GM20000 (cell line): ENCODE measurements at places on chromosomes 2 and 18.
A peak's percentile ranks its signal among the peaks of the same experiment; 100 is the strongest.

DNA sequence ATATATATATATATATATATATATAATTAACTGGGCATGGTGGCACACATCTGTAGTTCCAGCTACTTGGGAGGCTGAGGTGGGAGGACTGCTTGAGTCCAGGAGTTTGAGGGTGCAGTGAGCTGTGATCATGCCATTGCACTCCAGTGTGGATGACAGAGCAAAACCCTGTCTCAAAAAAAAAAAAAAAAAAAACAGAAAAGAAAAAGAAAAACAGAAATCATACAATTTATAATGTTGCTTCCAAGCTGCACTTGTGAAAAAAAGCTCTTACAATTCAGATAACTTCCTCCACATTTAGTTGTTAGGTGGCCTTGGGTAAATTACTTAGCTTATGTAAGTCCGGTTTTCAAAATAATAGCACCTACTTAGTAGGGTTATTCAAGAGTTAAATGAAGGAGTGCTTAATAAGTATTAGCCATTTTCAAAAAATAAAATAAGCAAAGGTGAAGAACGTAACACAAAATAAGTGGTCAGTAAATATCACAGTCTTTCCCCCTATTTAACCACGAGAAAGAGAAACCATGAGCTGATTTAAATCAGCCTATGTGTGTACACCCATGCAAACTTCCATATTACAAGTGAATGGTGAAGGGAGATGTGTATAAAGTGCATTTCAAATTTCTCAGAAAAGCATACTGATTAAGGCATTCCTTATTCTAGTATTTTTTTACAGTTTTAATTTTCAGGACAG, 2.3 kb downstream of the WIPF1 start:
- no peak for DNase-seq

DNA sequence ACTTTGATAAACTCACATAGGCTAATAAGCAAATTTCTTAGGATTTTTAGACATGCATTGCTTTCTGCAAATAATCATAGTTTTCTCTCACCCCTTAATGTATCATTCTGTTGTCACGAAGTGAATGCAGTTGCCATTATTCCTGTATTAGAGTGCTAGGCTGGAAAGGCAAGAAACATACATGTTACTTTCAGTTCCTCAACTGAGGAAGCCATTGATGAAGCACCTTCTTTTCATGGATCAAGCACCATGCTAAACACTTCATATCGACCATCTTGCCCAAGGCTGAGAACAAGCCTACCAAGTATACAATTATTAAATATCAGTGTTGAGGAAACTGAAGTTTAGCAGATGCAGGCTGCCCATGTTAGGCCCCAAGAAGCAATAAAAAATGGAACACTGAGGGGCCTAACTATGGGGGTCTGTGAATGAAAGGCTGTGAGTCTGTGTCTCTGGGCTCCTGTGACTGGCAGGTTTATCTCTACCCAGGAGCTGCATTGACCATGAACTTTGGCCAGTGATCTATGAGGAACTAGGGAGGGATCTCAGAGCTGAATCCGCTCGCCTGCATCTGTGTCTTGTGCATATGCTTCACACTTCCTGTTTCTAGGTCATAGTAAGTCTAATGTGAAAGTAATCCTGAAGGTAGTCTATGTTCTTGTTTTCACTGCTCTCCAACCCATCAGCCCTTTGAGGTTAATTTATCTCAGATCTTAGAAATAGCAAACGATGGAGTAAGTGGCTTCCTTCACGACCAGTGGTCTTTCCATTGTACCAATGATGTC, 16.0 kb upstream of the TSPYL6 start:
- peak; percentile 49 for DNase-seq

- no peak for DNase-seq
Measured at GRCh38 chr2:67453310-67453709, 56.2 kb downstream of the ETAA1 start.

GRCh38 chr2:174552880-174553279, 44.7 kb downstream of the WIPF1 start:
- DNase-seq, result no peak

DNA sequence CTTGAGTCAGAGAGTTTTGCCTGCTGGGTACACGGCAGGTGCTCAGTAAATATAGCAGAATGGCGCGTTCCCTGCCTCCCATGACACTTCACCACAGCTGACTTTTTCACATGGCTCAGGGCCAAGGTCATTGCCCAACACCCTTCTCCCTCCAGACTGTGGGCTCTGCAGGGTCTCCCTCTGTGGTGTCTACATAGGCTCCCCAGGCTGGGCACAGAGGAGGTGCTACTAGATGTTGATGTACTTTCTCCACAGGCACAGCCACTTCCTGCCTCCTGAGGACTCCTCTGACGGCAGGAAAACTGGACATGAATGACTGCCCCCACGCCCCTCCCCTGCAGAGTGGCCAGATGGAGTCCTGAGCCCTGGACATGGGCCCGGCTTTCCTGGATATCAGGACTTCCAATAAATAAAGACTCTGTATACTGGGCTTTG, 4.2 kb downstream of the CHCHD5 start:
- no peak for DNase-seq

DNA sequence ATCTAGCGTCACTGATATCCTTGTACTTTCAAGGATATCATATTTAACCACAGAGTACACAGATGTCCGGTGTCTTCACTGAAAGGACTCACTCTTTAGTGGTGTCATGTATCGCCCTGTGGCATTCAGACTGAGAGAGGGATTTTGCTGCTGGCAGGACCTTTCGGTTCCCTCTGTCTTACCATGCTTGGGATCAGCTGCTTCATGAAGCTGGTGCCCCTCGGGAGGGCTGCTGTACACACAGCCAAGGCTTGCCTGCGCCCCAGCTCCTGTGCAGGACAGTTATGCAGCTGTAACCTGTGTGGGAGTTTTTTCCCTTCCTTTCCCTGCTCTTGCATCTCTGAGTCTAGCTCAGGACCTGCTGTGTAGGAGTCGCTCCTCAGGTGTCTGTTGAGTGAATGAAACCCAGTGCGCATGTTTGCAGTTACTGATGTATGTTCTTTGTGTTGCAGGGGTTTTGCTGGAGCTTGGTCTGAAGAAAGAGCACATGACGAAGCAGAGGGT, 64.4 kb downstream of the GREB1 start:
- DNase-seq, result no peak

DNA sequence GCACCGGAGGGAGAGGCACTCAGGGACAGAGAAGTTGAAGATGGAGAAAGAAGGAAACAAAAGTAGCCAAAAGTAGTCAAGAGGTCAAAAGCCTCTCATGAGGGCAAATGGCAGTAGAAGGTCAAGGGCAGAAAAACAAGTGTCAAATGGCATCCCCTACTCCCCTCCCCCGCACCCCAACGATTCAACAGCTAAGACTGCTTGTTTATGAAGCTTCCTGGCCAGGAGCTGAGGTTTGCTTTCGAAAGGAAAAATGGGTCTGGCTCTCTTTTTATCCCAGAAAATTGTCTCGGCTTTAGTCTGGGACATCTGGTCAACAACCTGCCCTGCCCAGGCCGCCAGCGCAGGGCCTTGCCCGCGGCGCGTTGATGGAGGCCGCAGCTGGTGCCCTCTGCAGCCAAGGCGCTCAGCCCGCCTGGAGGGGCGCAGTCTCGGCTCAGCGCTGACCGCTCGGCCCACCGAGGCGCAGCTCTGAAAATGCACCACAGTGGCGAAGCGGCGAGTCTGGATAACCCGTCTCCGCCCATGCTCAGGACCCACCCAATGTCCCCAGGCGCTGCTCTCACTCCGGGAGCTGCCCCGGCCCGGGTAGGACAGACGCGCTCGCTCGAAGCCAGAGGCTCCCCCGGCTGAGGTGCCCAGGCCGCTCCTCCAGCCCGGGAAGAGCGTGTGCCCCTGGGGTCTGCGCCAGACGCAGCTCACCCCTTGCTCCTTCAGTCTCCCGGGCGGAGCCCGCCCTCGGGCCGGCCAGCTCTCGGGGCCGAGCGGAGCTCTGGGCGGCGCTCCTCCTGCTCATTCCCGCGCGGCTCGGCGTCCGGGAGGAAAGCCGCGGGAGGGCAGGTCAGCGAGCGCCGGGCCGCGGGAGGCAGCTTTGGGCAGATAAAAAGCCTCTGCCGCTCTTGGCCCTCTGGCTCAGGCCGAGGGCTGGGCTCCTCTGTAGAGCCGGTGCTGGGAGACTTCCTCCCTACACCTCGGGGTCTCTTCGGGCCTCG, 1.8 kb upstream of the TBR1 start:
- peak; percentile 56 for DNase-seq

GRCh38 chr18:36638224-36638623, 190.6 kb downstream of the TPGS2 start:
- DNase-seq, result peak; percentile 72

DNA sequence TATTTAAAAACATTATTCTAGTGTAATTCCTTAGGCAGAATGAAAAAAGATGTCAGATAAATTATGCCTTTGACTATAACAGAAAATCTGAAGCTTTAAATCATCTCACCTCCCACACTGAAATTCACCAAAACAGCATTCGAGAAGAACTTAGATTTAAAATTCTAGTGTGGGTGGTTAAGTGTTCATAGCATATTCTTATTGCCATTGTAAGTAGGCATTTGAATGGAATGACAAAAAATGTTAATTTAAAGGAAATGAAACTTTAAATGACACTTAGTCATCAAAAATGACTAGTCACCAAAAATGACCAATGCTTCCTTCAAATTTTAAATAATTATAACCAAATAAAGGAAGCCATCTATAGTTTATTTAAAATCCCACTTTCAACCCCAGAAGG, 7.0 kb upstream of the ZNF407 start:
- no peak for DNase-seq

GRCh38 chr2:36530178-36530982, 67.6 kb downstream of the FEZ2 start:
- DNase-seq, result peak; percentile 54

DNA sequence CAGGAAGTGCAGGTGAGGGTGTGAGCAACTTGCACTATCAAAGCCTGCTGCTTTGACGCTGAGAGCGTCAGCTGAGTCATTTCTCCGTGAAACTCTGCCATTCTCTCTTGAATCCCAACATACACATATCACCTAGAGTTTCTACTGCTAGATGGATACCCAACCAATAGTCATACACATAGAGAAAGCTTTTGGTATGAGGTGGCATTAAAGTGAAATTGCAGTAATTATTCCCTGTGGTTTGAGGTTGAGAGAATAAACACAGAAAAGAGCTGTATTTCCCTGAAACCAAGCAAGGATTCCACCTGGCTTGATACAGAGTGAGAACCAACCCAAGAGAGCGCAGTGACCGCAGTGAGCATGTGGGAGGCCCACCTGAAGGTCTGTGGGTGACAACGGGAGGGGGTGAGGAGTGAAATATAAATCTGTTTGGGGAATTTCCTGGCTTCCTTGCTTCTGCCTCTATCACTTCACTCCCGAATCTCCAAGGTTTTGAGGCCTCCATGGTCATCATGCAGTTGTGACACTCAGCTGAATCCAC, 28.8 kb upstream of the TMEM18 start:
- peak; percentile 37 for DNase-seq

DNA sequence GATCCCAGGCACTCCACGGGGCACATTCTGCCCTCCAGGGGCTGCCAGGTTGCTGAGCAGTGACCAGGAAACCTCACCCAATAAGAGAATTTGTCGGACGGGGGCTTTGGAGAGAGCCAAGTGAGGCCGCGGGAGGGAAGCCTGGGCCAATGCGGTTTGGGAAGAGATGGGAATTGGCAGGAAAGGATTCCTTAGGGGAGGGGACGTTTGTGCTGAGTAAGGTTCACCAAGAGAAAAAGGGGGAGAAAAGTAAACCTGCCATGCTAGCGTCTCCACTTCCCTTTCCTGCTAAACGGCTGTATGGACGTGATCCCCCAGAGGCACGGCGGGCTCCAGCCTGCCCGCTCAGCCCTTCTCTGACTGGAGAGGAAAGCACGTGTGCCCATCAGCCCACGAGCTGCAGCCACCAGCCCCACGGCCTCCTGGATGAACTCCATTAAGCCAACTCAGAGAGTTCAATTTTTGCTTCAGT, 194.4 kb upstream of the ID2 start:
- DNase-seq, result no peak

GRCh38 chr2:11234309-11234708, 79.0 kb downstream of the SLC66A3 start:
- DNase-seq, result no peak

GRCh38 chr2:221216636-221217035, 355.5 kb downstream of the EPHA4 start:
- DNase-seq, result no peak

GRCh38 chr2:48397846-48398245, 132.1 kb upstream of the STON1 start:
- no peak for DNase-seq

DNA sequence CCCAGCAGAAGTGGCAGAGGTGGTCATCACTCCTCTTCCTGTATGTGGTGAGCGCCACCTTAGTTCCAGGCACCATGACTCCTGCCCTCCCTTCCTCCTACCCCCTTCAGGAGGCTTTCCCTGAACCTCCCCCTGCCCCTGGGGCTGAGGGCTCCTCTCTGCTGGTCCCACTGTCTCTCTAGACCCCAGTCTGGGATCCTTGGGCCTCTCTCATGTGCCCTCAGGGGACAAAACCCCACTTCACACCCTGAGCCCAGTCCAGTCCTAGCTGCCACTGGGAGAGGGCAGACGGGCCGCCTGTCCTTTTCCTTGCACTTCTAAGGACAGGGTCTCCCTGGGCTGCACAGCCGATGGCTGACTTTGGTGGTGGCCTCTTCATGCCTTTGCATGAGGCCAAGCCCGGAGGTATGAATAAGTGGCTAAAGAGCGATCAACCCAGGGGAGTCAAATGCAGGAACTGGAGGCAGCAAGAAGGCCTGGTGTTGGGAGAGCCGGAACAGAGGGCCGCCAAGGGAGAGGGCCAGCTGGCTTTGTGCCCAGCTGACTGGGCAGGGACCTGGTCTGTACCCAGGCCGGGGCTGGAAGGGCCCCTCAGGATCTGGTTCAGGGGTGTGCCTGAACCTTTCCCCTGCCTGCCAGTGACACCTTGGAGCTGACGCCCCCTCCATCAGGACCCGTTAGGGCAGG, 29.5 kb downstream of the GLI2 start:
- DNase-seq, result no peak

- DNase-seq, result peak; percentile 84
Measured at GRCh38 chr2:39778775-39779340, at the start of gene THUMPD2. TSS of gene THUMPD2 (minus strand) at chr2:39779258. CDS start at chr2:39779239, 19 bp downstream.

GRCh38 chr2:31269087-31269486, 35.1 kb downstream of the EHD3 start:
- DNase-seq, result no peak

GRCh38 chr18:2855560-2856350, 8.9 kb downstream of the EMILIN2 start:
- no peak for DNase-seq

GRCh38 chr18:24543795-24544498, 83.5 kb downstream of the HRH4 start:
- no peak for DNase-seq

- DNase-seq, result peak; percentile 23
Measured at GRCh38 chr18:13374468-13375301, 156.1 kb downstream of the LDLRAD4 start.

- DNase-seq, result no peak
Measured at GRCh38 chr2:3262437-3263388, 114.9 kb downstream of the EIPR1 start.

GRCh38 chr2:46377101-46377581, 79.9 kb downstream of the EPAS1 start:
- no peak for DNase-seq

DNA sequence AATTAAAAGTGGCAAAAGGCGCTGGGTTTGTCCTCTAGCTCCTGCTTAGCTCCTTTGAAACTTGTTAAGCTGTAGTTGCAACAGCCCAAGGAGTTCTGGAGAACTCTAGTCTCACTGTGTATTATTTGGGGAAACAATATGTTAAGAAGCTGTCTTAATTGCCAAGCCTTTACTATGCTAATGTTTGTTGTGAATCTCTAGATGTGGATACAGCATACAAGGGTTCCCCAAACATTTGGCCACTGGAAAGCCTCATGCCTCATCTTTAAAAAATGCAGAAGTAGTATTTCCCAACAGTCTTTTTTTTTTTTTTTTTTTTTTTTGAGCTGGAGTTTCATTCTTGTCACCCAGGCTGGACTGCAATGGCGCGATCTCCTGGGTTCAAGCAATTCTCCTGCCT, 236.7 kb downstream of the PRKCE start:
- DNase-seq, result no peak
